Activated T-cell treated with anti-CD3 and anti-CD28 coated beads for 1 hour (primary cell): ENCODE measurements at places on chromosomes 2 and 18.

- no peak for DNase-seq
Measured at GRCh38 chr18:1011349-1011748, 106.7 kb downstream of the ADCYAP1 start.

DNA sequence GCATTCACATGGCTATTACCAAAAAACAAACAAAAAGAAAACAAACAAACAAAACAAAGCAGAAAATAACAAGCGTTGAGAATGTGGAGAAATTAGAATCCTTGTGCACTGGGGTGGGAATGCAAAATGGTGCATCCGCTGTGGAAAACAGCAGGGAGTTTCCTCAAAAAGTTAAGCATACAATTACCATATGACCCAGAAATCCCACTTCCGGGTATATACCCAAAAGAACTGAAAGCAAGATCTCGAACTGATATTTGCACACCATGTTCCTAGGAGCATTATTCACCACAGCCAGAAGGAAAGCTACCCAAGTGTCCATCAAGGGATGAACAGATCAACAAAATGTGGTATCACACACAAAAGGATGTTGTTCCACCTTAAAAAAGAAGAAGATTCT lies 17.9 kb upstream of the TEX51 start:
- DNase-seq, result no peak

DNA sequence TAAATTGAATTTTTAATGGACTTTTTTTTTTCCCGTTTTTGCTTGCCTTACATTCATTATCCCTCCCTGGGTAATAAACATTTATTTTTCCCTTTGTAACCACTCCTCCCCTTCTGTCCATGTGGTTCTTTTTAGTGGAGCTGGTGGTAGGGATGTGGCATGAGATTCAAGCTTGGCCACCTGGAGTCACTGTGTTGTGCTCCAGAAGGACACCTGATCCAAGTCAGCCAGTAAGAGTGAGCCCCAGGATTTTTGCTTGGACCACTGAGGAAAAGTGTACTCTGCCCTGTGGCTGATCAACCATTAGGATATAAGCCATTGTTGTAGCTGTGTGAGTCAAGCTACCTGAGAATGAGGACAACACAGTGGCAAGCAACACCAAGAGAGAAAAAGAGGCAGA lies 11.1 kb upstream of the ACTR3 start:
- DNase-seq, result no peak

DNA sequence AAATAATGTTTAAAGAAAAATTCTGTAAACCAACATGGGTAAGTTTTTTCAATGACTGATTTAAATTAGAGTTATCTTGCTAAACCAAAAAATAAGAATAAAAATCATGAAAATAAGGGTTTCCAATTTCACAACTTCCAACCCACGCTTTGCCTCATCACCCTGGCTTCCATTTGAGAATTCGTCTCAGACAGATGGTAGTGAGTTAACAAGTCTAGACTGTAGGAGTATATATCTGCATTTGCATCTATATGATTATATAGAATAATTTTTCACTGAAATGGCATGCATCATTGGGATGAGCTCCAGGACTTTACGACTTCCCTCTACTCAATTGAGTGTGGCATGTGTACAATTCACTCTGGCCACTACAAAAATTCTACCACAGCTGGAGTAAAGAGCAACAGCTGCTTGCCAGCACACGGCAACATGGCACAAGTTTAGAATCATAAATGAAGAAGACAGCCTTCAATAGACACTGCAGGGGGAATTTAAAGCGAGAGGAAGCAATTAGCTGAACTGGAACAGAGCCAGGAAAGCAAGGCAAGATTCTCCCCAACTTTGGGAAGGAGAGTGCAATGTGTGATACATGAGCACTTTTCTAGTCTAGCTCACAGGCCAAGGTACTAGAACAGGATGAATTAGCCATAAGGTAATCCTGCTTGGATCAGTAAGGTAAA lies 1673.5 kb upstream of the CELF4 start:
- no peak for DNase-seq

DNA sequence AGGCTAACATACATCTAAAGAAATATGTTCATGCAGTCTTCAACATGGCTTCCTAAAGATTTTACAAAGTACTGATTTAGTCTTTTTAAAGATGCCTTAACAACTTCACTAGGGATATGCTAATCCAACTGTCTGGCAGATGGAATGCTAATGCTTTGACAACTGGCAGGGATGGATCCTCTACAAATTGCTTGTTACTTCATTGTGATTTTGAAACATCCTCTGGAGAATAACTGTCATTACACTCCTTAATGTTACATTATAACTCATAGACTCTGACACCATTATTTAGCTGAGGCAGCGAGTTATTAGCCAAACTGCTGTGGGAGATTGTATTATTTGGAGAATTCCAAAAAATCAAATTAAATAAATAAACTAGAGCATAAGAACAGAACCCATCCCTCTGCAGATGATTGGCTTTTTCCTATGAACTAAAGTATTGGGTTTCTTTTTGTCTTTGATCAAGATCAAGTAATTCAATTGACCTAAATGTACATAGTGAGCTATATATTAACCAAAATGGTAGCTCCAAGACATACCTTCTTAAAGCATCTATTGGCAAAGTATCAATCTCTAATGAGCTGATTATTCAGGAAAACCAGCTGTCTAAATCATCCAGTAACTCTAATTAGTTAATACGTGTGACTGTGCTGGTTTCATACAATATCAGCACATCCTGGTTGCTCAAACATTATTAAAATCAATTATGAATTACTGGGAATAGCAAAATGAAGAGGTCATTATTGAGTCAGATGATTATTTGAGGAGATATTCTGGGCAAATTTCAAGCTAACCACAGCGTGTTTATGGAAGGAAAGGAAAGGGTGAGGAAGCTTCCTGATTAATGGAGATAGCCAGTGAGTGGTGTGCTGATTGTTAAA lies 321.3 kb upstream of the TFPI start:
- no peak for DNase-seq

- peak; percentile 64 for DNase-seq
Measured at GRCh38 chr2:85728883-85729824, 24.6 kb upstream of the ATOH8 start.

GRCh38 chr2:72220170-72220569 lies 72.5 kb upstream of the CYP26B1 start:
- no peak for DNase-seq

DNA sequence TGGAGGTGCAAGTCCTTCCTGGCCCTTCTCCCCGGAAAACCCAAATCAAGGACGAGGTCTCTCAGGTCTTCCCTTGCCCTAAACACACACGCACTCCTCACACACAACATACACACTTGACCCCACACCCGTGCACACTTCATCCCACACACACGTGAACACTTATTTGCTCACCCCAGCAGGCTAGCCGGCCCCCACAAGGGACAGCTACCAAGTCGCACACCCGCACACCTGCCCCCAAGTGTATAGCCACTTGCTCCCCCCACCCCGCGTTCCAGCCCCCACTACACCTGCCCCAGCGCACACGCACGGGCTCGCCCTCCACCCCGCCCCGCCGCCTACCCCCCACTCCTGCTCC lies 359 bp downstream of the TGFBRAP1 start:
- no peak for DNase-seq

DNA sequence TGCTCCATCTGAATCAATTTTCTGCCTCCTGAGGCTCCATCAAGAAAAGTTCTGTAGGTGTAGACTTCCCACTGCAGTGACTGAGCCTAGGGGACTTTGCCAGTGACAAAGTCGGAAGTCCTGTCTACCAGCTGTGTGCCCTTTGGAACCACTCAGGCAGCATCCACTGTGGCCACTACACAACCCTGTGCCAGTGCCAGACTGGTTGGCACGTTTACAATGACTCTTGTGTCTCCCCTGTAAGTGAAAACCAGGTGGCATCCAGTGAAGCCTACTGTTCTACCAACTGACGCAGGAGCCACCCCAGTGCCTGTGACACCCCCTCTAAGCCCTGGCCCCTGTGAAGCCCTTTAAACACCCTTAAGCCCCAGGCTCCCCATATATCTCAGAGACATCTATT lies 132.1 kb upstream of the SERPINE2 start:
- no peak for DNase-seq

GRCh38 chr2:239820836-239821693 lies 204.1 kb downstream of the NDUFA10 start:
- DNase-seq, result no peak

- DNase-seq, result no peak
Measured at GRCh38 chr2:218387369-218388194, 5.5 kb downstream of the SLC11A1 start.

- no peak for DNase-seq
Measured at GRCh38 chr18:79456105-79456980, 60.6 kb downstream of the NFATC1 start.

- DNase-seq, result no peak
Measured at GRCh38 chr18:27213123-27213717, 28.1 kb upstream of the CHST9 start.

- DNase-seq, result no peak
Measured at GRCh38 chr18:26335571-26336487, 109.6 kb downstream of the TAF4B start.
